ENCODE measurements at places on chromosomes 3 and 15.

GRCh38 chr3:98577178-98577895 lies 16.1 kb downstream of the CPOX start:
- DNase-seq: peak; percentile 28

GRCh38 chr3:39668420-39668819 lies 141.0 kb upstream of the MYRIP start:
- no peak for DNase-seq

GRCh38 chr15:74616366-74616939 lies 817 bp downstream of the CLK3 start:
- DNase-seq: peak; percentile 79

DNA sequence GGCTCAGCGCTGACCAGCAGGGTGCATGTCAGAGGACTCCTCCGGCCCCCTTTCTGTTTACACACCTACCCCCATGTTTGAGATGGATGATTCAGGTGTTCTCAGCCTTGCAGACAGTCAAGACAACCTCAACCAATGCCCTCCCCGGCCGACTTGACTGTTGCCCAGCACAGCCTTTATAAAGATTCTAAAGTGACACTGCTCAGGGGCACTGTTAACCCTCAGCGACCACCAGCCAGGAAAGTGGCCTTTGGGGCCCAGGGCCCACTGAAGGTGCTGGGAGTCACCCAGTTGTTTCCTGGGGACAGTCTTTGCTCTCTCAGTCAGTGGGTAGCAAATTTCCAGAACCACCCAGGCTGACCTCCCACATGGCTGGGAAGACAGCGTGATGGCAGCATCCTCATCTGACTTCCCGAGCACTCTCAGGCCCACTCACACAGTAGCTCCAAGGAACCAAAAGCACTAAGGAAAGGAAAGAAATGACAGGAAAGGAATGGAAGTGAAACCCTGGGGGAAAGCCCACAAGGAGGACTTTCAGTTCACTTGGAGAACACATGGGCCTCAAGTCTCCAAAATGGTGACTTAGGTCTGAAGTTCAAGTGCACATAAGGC lies 128.4 kb downstream of the ASB7 start:
- DNase-seq: no peak

DNA sequence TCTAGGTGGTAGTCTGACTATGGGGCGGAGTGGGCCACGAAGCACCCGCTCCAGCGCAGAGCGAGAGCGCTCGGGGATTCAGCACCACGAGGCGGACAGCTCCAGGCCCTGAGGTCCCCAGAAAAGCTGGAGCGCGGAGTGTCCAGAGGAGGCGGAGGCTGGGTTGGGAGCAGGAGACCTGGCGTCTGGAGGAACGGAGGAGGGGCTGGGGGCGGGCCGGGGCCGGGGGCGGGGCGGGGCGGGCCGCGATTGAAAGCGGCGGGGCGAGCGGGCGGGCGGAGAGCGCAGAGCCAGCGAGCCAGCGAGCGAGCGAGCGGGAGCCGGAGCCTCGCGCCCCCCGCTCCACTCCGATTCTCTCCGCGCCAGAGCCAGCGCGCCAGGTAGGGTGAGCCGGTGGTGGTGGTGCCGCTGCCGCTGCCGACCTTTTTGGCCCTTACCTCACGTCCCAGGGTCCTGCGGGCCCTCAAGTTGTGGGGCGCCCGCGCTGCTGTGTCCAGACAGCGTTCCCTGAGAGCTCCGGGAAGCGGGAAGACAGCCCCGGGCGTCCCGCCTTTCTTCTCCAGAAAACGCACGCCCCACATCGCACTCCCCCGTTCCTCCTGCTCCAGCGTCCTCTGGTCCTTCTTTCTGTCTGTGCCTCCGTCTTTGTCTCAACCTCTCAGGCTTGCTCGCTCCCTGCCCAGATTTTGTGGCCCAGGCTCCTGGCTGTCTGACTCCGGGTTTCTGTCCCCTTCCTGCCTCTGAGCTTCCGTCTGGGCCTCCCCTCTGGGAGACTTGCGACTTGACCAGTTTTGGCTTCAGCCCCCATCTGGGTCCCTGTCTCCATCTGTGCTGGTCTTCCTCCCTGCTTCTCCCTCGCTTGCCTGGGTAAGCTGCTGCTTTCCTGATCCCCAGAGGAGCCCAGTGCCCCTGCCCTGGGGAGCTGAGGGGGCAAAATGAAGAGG lies at the start of gene GRM2:
Gene GRM2 (plus strand): TSS at position 281 of the 944 bp plus-strand sequence. CDS start 1,916 bp downstream, outside the sequence.
- peak; percentile 79 for DNase-seq

- no peak for DNase-seq
These were observed 229.7 kb downstream of the ADAMTS17 start for GRCh38 chr15:100112061-100112420.

DNA sequence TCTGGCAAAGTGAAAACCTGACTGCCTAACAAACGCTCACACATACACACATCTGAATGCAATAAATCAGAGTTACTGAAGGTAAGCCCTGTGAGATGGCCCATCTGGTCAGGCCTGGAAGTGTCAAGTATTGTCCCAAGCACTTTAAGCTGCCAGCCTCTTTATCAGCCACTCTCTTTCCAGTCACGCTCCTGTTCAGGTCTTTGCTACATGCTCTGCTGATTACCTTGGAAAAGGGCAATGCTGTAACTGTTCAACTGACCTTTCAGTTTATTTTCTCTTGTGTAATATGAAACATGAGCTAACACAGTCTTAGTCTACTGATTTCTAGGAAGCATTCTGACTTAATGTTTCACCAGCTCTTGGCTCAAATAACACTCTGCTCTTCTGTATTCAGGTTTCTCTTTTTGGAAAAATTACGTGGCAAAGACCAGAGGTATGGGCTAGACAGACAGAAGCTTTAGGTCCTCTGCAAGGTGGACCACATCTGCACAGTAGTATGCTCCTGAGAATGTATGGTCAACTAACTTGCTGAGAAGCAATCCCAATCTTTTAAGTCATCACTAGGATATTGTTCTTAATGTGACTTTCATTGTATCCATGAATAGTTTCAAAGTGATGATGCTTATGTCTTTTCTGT lies 44.5 kb downstream of the GBE1 start:
- peak; percentile 18 for DNase-seq
